ENCODE measurements at places on chromosomes 16 and 17. TPM values are rescaled to one million over a fixed set of nuclear protein-coding genes. Genes with fewer than 3 reads are reported as not detected.

DNA sequence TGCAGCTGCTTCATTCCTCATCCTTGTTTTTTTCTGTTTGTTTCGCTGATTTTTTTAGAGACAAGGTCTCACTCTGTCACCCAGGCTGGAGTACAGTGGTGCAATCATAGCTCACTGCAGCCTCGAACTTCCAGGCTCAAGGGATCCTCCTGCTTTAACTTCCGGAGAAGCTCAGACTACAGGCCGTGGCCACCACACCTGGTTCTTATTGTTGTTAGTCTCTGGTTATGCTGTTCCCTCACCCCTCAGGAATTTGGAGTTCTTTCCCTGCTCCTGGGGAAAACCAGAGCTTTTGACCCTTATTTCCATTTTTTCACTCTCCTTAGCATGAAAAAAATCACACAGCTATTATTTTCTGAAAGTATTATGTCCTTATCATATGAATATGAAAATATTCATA, 1.8 kb downstream of the ODF4 start:
- DNase-seq = no peak
- H3K4me1 ChIP-seq = peaks cover 11% of the 10 kb centered on the region
- H3K27me3 ChIP-seq = no peaks in the 10 kb centered on the region
- H3K36me3 ChIP-seq = no peaks in the 10 kb centered on the region

GRCh38 chr17:28643983-28644786, 773 bp downstream of the BLTP2 start:
- H3K27ac ChIP-seq = peak overlapping the region; percentile 95
- H3K4me3 ChIP-seq = peak overlapping the region; percentile 92
- H3K27me3 ChIP-seq = no peaks in the 10 kb centered on the region
- peaks cover 55% of the 10 kb centered on the region for H3K36me3 ChIP-seq

- DNase-seq = peak; percentile 18
- H3K4me1 ChIP-seq = peaks cover 7% of the 10 kb centered on the region
- peaks cover 4% of the 10 kb centered on the region for H3K27me3 ChIP-seq
- H3K27ac ChIP-seq = no peak within 1 kb of the TSS
These were observed at the start of gene ASGR1 for GRCh38 chr17:7179317-7180254. TSS of gene ASGR1 (minus strand) at chr17:7179370. CDS start at chr17:7178563, 807 bp downstream.

GRCh38 chr17:48539177-48539576, 5.7 kb downstream of the HOXB2 start:
- DNase-seq = no peak
- H3K27me3 ChIP-seq = peaks cover 2% of the 10 kb centered on the region
- no peak overlapping the region for H3K27ac ChIP-seq
- no peak overlapping the region for H3K4me3 ChIP-seq
- peaks cover 32% of the 10 kb centered on the region for H3K4me1 ChIP-seq

DNA sequence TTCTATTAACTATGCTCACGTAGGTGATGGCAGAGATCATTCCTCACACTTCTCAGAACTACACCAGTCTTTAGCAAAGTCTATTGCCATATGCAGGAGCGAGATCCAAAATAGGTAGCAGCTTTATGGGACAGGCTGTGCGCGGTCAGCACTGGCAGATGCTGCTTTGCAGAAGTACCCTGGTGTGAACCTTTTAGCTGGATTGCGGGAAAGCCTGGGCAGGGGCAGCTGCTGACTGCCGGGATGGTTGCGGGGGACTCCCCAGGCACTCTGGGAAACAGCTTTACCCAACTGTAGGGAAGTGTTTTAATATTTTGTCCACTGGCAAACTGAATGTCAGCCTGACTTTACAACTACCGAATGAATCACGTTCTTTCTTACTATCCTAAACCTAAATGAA, 251.3 kb downstream of the HS3ST3A1 start:
- peaks cover 5% of the 10 kb centered on the region for H3K27me3 ChIP-seq
- H3K27ac ChIP-seq = no peak overlapping the region
- no peaks in the 10 kb centered on the region for H3K4me1 ChIP-seq
- H3K36me3 ChIP-seq = no peaks in the 10 kb centered on the region
- H3K4me3 ChIP-seq = no peak overlapping the region
- DNase-seq = no peak

The ADGRG3 gene
- total RNA-seq = not detected

DNA sequence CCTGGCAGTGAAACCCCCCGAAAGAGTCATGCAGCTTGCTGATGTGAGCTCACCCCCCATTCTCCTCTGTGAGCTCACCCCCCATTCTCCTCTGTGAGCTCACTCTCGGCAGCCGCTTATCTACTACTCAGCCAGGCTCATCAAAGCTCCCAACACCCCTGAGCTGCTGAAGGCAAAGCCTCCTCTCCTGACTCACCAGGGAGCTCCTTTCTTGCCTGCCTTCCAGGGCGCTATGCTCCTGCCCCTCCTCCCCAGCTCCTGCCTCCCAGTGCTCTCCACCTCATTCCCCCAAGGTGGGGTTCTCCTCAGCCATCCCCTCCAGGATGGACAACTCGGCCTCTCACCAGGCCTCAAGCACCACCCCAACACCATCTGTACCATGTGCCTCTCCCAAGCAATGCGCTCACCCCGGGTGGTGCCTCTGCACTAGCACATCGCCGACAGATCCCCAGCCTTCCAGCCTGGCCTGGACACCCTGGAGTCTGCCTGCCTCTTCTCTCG, 27.7 kb upstream of the FAAP100 start:
- H3K36me3 ChIP-seq = peaks cover 10% of the 10 kb centered on the region
- H3K4me3 ChIP-seq = no peak overlapping the region
- H3K27me3 ChIP-seq = no peaks in the 10 kb centered on the region
- DNase-seq = no peak
- H3K27ac ChIP-seq = no peak overlapping the region
- H3K4me1 ChIP-seq = peaks cover 30% of the 10 kb centered on the region

GRCh38 chr17:9878786-9879525, 26.1 kb downstream of the RCVRN start:
- DNase-seq = no peak
- H3K4me3 ChIP-seq = no peak overlapping the region

The TPSAB1 gene
- not detected for total RNA-seq
